ENCODE measurements at places on chromosomes 2 and 18.

- DNase-seq, result peak; percentile 55
Observed at GRCh38 chr2:30147715-30148610, 1.2 kb downstream of the YPEL5 start.

DNA sequence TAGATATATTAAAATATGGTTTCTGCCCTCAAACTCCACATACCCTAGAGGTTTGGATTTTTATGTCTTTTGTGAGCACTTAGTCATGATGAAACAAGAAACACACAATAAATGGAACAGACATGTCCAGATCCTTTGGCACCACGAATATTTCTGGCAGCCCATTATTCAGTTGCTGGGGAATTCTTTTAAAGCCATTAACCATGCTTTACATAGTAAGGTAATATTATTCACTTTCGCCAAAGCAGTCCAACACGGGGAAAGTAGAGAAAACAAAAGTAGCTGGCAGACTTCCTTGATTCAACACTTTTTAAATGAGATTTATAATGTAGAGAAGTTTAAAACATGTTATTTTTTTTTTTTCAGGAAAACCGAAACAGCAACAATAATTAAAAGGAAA is 235.4 kb downstream of the PIEZO2 start:
- DNase-seq, result no peak

DNA sequence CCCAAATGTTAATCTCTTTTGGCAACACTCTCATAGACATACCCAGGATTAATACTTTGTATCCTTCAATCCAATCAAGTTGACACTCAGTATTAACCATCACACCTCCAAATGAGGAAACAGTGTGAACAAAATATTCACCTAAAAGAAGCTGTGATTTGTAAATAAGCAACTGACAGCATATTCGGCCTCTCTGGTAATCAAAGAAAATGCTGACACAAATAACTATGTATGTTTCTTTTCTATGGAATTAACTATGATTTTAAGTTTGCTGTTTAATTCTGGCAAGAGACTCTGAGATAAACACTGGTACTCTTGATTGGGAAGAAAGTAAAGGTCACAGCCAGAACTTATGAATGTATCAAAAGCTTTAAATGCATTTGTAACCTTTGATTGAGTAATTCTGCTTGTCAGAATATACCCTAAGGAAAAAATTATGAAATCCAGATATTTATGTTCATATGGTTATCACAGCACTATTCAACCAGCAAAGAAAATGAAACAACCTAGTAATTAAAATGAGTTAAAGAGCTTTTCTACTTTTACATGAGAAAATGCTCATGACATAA is 3.6 kb upstream of the GYPC start:
- no peak for DNase-seq

DNA sequence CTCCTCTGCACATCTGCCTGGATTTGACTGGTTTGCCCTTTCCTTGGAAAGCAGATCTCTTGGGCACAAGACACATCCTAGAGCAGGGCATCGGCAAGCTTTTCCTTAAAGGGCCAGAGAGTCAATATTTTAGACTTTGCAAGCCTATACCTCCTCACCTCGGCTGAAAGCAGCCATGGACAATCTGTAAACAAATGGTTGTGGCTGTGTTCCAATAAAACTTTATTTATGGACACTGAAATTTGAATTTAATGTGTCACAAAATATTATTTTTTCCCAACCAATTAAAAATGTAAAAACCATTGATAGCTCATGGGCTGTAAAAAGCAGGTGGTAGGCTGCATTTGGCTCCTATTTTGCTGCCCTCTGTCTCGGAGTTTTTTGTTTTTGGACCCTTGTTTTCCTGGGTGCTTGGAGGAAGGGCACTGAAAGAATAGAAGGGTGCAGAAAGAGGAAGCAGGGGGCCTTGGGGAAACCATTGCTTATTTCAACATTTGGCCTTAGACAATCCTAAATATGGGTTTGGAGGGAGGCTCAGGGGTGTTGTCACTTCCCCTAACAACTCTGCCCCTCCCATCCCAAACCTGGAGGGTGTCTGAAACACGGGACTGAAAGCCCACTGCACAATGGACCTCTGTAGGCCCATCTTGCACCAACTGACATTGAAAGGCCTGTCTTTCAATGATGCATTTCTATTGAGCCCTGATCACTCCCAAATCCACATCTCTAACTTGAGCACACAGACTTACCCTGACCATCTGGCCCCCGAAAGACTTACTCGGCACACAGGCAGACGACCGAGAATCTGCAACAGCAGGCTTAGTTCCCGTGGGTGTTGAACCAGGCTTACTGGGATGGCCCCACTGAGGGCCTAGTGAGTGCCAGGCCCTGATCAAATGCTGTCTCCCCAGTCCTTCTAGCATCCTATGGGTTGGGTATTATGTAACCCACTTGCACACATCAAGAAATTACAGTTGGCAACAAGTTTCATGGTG is 7.1 kb upstream of the ZFP36L2 start:
- no peak for DNase-seq

DNA sequence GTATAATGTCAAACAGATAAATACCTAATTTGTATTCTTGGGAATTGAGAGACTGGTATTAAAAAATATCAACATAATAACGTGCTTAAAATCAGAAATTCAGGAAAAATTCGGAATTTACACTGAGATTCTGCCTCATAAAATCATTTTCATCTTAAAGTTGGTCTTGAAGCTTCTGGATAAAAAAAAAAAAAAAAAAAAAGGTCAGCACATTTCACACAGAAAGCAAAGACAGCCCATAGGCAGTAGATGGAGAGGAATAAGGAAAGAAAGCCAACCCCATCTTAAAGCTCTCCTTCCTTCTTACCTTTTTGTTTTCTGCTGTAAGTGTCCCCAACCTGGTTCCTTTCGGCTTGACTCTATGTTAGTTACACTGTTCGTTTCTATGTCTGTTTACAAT is 41.5 kb upstream of the ALK start:
- no peak for DNase-seq

DNA sequence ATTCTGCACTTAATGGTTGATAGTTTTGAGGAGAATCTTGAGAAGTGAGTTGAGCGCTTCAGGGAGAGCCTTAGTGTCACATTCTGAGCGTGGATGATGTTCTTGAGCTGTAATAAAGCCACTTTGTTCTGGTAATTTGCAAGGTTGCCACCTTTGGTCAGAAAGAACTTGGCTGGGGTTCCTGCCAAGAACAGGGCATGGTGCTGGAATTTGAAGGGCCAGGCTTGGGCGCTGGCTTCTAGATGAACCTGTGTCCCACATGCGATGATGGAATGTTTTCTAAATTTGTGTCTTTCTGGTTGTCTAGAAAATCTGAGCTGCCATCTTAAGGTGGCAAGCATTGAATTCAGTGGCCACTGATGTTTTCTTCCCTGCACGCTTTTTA is 124.1 kb upstream of the EML6 start:
- no peak for DNase-seq

DNA sequence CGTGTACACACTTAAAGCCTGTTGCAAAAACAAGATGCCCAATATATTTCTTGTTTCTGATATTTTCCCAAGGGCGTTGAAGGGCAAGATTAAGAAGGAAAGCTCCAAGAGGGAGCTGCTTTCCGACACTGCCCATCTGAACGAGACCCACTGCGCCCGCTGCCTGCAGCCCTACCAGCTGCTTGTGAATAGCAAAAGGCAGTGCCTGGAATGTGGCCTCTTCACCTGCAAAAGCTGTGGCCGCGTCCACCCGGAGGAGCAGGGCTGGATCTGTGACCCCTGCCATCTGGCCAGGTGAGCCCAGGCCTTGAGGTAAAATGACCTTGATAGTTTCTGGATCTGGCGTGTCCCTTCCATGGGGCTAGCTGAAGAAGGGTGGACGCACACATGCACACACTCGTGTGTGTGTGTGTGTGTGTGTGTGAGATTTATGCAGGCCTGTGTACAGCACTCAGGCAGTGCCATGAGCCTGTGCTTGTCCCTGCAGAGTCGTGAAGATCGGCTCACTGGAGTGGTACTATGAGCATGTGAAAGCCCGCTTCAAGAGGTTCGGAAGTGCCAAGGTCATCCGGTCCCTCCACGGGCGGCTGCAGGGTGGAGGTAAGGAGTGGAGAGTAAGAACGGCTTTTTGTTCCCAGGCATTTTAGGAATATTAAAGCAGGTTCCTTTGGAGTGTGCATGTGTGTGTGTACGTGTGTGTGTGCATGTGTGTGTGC is 23.6 kb downstream of the MLPH start:
- DNase-seq, result no peak

GRCh38 chr2:48601349-48601748 is 16.3 kb upstream of the GTF2A1L start:
- DNase-seq, result no peak

GRCh38 chr2:28607730-28608499 is 112.1 kb downstream of the PLB1 start:
- DNase-seq, result no peak

GRCh38 chr2:128172191-128172590 is 81.2 kb downstream of the UGGT1 start:
- DNase-seq, result no peak

DNA sequence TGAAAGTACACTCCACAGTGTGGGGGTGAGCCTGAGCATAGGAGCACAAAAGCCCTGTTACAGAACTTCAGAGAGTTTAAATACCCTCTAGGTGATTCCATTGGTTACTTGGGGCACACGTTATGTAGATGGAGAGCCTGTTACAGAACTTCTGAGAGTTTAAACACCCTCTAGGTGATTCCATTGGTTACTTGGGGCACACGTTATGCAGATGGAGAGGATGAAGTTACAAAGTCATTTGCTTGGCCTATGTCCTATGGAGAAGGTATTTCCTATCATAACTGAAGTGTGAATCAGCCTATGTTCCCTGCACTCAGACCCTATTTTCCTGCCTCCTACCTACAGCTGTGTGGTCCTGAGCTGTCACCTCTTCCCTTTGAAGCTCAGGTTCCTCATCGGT is 3.8 kb upstream of the CAPN10 start:
- DNase-seq, result no peak

DNA sequence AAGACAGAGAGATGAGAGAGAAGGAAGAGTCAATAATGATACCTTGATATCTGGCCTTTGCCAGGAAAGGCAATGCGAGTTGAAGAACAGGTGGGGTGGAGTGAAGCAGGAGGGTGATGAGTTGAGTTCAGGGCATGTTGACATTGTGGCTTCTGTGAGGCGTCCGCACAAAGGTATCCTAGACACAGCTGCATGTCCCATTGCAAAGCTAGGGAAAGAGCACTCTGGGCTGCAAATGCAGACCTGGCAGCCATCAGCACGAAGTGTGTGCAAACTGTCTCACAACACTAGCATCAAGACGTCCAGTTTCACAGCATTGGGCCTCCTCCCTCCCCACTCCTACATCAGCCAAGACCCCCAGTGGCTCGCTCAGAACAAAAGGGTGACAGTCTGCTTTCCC is 36.1 kb downstream of the TEX51 start:
- no peak for DNase-seq

GRCh38 chr2:39375917-39376316 is 61.2 kb downstream of the MAP4K3 start:
- no peak for DNase-seq

DNA sequence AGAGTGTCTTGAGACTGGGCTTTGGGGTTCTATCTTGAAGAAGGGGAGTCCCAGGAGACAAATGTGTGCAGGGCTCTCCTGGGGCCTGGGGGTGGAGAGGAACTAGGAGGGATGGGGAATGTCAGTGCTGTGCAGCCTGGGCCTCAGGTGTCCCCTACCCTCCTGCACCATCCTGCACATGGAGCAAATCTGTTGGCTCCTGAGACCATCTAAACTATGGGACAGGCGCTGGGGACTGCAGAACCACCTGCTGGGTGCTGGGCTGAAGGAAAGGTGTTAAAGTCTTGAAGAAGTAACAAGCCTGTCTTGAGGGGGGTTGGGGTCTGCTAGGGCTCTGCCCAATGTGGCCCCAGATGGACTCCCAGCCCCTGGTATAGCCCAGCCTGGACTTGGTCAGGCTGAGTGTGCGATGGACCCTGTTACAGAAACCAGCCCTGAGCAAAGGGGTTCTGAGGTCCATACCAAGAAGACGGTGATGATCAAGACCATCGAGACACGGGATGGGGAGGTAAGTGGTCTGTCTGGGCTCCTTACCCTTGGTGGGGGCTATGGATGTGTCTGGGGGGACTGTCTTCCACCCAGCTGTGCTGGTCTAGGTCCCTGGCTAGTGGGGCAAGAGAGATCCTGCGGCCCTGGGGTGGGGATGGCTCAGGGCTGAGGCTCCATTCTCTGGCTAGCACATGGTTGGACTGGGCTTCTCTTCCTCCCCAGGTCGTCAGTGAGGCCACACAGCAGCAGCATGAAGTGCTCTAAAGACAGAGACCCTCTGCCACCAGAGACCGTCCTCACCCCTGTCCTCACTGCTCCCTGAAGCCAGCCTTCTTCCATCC is 7.3 kb downstream of the DES start:
- DNase-seq, result no peak

DNA sequence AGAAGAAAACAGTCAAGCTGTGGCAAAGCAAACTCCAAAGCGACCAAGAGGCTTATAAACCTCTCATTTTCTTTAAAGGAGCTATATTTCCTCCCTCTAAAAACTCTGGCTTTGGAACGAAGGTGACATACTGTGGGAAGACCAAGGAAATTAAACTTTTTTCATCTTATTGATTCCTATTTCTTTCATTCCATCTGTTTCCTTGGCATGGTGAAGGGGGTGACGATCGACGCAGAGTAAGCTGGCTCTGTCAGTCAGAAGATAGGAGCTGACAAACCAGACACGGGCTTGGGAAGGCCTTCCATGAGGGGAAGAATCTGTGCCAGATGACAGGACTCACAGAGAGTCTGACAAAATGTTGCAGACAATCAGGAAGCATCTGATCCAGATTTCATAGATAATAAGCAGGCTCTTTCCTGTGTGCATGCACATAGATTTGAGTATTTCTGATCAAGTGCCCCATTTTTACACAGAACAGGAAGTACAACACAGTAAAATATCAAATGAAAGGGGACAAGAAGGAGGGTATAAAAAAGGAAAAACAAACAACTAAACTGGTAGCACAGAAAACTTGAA is 261.7 kb downstream of the SATB2 start:
- no peak for DNase-seq

DNA sequence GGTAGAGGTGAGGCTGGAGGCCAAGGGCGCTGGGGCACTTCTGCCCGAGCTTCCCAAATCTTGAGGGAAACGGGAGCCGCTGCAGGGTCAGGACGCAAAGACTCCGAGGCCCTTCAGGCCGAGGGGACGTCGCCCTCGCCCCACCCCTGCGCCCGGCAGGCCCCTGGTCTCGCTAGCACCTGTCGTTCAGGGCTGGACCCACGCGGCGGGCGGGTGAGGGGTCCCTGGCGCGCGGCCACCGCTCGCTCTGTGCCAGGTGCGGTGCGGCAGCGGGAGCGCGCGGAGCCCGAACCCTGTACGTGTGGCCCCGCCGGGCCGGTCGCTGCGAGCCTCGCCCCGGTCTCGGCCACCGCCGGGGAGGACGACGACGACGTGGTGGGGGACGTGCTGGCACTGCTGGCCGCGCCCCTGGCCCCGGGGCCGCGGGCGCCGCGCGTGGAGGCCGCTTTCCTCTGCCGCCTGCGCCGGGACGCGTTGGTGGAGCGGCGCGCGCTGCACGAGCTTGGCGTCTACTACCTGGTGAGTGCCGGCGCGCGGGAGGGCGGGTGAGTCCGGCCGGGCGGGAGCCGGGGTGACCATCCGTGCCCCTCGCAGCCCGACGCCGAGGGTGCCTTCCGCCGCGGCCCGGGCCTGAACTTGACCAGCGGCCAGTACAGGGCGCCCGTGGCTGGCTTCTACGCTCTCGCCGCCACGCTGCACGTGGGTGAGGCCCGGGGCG is 4.9 kb downstream of the ERFE start:
- no peak for DNase-seq
